ENCODE measurements at places on chromosomes 11 and 22. TPM values are rescaled to one million over a fixed set of nuclear protein-coding genes. Genes with fewer than 3 reads are reported as not detected.

The ME3 gene
- 1.3 TPM for total RNA-seq

The TUBA8 gene
- 1.1 TPM for total RNA-seq

The AGBL2 gene
- 5.5 TPM for total RNA-seq

The MIOX gene
- total RNA-seq = not detected

The LRRN4CL gene
- total RNA-seq = 0.35 TPM

The TRIM77 gene
- not detected for total RNA-seq

The LARGE2 gene
- 0.33 TPM for total RNA-seq

The OR8G5 gene
- total RNA-seq = not detected

The SLC43A3 gene
- 70.4 TPM for total RNA-seq

The RGL4 gene
- 25.7 TPM for total RNA-seq

The OR2AG2 gene
- not detected for total RNA-seq

The NPAS4 gene
- total RNA-seq = not detected

The JHY gene
- total RNA-seq = 1.5 TPM

The MYO7A gene
- total RNA-seq = not detected

The KRTAP5-9 gene
- total RNA-seq = not detected

The CBLIF gene
- total RNA-seq = not detected

The ADORA2A gene
- 36.5 TPM for total RNA-seq

The PTPN5 gene
- not detected for total RNA-seq

The MRGPRF gene
- total RNA-seq = not detected

The ZP1 gene
- total RNA-seq = not detected

The ACR gene
- not detected for total RNA-seq

The OR52A1 gene
- not detected for total RNA-seq

The TMEM45B gene
- 3.5 TPM for total RNA-seq

The GTF2H1 gene
- total RNA-seq = 43.6 TPM

The MUC2 gene
- not detected for total RNA-seq

The SDHAF2 gene
- 47.5 TPM for total RNA-seq

The NXF1 gene
- 101 TPM for total RNA-seq

The LYVE1 gene
- not detected for total RNA-seq

The MMP8 gene
- total RNA-seq = not detected

The APOA4 gene
- total RNA-seq = not detected

The ATP5MG gene
- 286 TPM for total RNA-seq

The CNIH2 gene
- total RNA-seq = 2.6 TPM

The C11orf42 gene
- total RNA-seq = not detected

The TRIM51 gene
- total RNA-seq = not detected

The TPCN2 gene
- total RNA-seq = 23.7 TPM

The KDELR3 gene
- total RNA-seq = 0.38 TPM

The CCDC87 gene
- not detected for total RNA-seq

The TRIM22 gene
- total RNA-seq = 277 TPM

The MMP13 gene
- total RNA-seq = not detected

The E2F8 gene
- total RNA-seq = 35.5 TPM

The PANX3 gene
- total RNA-seq = not detected

The KRTAP5-7 gene
- 0.17 TPM for total RNA-seq

The CNTF gene
- total RNA-seq = 3.0 TPM

The ACTN3 gene
- not detected for total RNA-seq

The RBMXL2 gene
- total RNA-seq = not detected

The P2RX6 gene
- 0.48 TPM for total RNA-seq

The PICALM gene
- total RNA-seq = 113 TPM

The NXPE1 gene
- total RNA-seq = not detected
